ENCODE measurements at places on chromosomes 3 and 15.

- no peak for DNase-seq
These were observed 132.8 kb downstream of the PGPEP1L start for GRCh38 chr15:98874773-98875172.

DNA sequence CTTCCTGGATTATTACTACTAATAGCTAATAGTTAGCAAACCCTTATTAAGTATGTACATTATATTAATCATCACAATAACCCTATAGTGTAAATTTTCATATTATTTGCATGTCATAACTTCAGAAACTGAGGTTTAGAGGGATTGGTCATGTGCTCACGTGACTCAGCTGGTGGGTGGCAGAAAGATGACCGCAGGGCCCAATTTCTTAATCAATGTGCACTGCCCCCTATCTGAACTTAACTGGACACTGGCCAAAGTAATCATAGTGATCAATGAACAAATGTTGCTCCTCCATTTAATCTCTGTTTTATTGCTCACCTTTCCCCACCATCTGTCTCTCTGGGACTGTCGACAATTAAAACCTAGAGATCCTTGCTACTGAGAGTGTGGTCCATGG lies 52.2 kb downstream of the PLD1 start:
- no peak for DNase-seq

GRCh38 chr3:155418407-155418806 lies 124.9 kb upstream of the STRIT1 start:
- no peak for DNase-seq

- no peak for DNase-seq
These were observed 287.3 kb upstream of the POU1F1 start for GRCh38 chr3:87563712-87564111.

DNA sequence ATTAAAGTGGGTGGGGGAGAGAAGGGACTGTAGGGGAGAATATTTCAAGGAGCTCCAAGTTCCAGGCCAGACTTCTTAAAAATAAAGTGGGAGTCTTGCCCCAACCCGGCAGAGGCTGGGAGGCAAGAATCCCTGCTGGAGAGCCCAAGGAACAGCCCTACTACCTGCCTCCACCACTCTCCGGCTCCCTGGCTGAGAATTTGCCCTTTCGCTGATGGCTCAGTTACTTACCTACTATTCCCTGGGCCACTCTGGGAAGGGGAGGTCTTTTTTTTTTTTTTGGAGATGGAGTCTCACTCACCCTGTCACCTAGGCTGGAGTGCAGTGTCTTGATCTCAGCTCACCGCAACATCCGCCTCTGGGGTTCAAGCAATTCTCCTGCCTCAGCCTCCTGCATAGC lies 15.5 kb downstream of the MYL3 start:
- no peak for DNase-seq

Data from AG04450 (cell line).